ENCODE measurements at places on chromosomes 5 and 9.
A peak's percentile ranks its signal among the peaks of the same experiment; 100 is the strongest.

DNA sequence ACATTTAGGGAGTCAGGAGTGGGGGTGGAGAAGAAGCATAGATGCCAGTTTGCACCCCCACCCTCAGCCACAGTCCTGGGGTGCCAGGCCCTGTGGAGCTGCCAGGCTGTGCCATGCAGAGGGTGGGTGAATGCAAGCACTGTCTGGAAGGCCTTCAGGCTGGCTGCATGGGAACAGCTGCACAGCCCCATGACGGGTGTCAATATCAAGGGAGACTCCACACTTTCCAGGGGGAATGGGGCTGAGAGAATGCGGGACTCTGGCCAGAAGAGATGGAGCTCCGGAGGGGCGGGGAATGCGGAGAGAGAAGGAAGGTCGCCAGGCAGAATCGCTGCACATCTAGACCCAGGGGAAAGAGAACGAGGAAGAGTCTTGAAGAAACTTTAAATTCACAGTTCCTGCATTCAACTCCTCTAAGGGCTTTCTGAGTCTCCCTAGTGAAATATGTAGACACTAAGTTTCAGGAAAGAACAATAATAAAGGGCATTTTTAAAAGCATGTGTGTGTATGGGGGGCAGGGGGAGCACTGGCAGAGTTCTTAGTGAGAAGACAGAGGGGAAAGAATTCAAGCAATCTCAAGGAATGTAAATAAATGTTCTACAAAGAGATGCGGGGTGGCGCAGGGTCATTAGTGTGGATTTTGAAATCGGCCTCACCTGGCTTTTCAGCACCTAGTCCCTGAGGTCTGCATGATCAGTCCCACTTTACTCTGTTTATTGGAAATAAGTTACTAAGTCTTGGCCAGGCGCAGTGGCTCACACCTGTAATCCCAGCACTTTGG lies 59.1 kb downstream of the BOD1 start:
- DNase-seq, result no peak

GRCh38 chr5:88503041-88503345 lies 234.3 kb upstream of the TMEM161B start:
- no peak for DNase-seq

- DNase-seq, result no peak
Observed at GRCh38 chr5:60299944-60300343, 400.0 kb downstream of the DEPDC1B start.

GRCh38 chr5:102589661-102590060 lies 90.9 kb upstream of the SLCO6A1 start:
- DNase-seq, result no peak

GRCh38 chr9:131585375-131585774 lies 40.1 kb downstream of the PRRT1B start:
- DNase-seq, result peak; percentile 22

DNA sequence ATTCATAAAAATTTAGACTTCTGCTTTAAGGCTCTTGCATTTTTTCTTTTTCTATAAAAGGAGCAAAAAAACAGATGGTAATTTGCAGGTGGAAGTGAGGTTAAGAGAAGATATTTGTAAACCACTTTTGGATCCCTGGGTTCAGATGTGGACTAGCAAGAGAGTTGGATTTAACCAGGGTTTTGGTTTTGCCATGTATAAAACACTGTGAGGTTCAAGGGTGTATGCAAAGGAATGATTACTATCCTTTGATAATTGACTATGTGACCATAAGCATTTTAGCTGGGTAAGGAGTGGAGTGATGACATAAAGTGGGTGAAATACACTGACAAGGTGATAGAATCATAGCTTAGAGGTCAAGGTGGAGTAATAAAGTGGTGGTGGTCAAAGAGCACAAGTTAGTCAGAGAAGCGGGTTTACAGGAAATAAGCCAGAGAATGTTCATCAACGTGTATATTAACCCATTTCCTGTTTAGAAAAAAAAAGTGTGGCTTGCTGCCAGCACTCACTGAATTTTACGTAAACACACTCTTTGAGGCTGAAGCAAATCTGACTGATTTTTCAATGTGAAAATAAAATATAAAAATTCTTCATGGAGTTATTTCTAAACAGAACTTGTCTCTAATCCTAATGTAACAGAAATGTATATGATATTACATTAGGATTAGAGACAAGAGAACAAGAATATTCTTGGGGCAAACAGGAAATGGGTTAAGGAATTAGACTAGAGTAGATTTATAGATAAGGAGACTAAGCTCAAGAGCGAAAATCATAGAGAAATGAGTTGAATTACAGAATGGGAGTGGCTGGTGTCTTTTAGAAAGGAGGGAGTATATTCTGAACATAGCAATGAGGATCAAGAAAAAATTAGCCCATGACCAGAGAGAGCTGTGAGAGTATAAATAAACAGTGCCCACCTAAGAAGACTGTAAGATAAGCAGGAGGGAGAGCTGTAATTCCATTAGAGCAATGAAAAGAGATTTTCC lies 74.5 kb downstream of the CDKN2A start:
- DNase-seq, result no peak

GRCh38 chr9:68507130-68507805 lies 33.4 kb downstream of the TMEM252 start:
- DNase-seq, result no peak

GRCh38 chr9:110880189-110880588 lies 158.1 kb downstream of the LPAR1 start:
- no peak for DNase-seq

- DNase-seq, result no peak
Observed at GRCh38 chr5:100550531-100551051, 15.4 kb downstream of the FAM174A start.

GRCh38 chr9:127455324-127455992 lies 4.1 kb downstream of the LRSAM1 start:
- no peak for DNase-seq

Data from stimulated activated CD8-positive, alpha-beta memory T cell treated with anti-CD3 and anti-CD28 coated beads, Interleukin-15, amount 100 ng/mL, for 48 hours (primary cell).